Breast epithelium (tissue), 4 donors: ENCODE measurements at places on chromosomes 1 and 21.

DNA sequence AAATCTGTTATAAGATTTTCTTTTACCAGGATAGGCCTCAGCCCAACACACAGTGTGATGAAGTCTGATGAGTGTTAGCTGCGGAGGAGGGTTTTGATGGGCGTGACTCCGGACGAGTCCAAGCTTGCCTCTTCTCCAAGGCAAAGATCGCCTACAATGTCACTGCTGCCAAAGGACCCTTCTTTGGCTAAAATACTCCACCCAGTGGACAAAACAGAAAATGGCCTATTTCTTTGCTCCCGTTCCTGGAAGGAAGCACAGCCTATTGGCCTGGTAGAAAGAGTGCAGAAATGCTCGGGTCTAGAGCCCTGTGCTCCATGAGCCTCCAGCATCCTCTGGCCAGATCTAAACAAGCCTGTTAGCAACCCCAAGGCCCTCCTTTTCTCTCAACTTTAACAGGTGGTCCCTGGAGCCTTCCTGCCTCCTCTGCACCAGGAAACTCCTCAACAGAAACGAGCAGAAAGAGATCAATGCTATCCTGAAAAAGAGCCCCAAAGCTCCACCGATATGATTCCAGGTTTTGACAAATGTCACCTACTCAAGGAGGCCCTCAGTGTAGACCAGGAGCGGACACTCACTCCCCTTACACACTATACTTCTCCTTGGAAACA is 3.4 kb upstream of the CASQ2 start:
- no peak for DNase-seq

GRCh38 chr1:197521118-197521739 is 253.2 kb downstream of the CRB1 start:
- DNase-seq, result no peak

DNA sequence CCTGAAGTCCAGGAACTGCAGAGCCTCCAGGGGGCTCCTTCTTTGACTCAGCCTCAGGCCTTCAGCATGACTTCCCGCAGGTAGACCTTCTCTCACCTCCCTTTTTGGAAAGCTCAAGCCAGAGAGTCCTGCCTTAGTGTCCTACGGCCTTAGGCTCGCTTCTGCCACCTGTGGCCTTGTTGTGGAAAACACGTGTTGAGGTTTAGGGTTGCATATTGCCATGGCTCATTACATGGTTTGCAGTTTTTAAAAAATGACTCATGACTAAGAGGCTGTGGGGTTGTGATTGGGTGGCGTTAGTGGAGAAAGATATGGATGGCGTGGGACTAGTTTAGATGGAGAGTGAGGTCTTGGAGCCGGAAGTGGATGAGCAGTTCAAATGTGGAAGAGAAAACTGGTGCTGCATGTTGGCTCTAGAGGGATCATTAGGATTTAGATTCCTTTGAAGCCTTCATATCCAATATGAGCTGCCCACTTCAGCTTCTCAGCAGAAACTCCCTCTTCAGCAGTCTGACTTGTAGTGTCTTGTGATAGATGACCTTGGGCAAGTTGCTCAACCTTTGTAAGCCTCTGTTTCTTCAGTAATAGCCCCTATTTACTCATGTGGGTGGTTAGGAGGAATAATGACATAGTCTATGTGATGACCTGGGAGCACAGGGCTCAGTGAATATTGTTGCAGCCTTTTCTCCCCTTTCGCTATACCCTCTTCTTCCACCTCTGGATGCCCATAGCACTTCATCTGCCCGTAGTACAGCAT is 6.5 kb upstream of the FGGY start:
- DNase-seq, result no peak

- no peak for DNase-seq
Measured at GRCh38 chr1:188432427-188432826, 1603.7 kb downstream of the PLA2G4A start.

DNA sequence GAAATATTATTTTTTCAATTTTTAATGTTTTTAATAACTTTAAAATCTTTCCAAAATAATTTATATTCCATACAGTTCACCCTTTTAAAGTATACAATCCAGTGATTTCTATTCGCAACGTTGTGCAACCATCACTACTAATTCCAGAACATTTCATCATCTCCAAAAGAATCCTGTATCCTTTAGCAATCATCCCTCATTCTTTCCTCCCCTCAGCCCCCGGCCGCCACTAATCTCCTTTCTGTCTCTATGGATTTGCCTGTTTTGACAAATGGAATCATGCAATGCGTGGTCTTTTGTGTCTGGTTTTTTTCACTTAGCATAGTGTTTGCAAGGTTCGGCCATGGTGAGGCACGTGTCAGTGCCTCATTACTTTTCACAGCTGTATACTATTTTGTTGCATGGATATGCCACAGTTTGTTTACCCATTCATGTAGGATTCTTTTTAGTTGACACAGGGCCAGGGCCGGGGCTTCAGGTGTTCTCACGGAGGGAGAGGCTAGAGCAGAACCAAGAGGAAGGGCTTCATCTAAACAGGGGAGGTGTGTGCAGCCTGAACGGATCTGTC is 40.6 kb upstream of the ZBTB40 start:
- no peak for DNase-seq

DNA sequence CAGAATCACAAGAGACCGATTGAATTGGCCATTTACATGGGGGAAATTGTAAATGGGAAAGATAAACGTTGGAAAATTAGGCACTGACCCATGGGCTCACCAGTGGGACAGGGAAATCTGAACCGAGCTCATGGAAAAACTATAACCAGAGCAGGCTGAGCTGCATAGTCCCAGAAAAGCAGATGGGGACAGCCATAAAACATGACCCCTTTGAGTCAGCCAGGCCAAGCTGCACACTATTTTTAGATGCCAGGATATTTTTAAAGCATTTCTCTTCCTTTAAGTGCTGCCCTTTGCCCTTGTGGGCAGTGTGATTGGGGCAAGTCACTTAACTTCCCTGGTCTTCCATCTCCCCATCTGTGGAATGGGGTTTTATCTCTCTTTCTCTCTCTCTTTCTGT is 184.1 kb downstream of the FOXD2 start:
- no peak for DNase-seq

- DNase-seq, result no peak
Measured at GRCh38 chr1:209364716-209365115, 218.8 kb upstream of the CAMK1G start.
